Psoas muscle (tissue), 8 donors: ENCODE measurements at places on chromosomes 1 and 21.

DNA sequence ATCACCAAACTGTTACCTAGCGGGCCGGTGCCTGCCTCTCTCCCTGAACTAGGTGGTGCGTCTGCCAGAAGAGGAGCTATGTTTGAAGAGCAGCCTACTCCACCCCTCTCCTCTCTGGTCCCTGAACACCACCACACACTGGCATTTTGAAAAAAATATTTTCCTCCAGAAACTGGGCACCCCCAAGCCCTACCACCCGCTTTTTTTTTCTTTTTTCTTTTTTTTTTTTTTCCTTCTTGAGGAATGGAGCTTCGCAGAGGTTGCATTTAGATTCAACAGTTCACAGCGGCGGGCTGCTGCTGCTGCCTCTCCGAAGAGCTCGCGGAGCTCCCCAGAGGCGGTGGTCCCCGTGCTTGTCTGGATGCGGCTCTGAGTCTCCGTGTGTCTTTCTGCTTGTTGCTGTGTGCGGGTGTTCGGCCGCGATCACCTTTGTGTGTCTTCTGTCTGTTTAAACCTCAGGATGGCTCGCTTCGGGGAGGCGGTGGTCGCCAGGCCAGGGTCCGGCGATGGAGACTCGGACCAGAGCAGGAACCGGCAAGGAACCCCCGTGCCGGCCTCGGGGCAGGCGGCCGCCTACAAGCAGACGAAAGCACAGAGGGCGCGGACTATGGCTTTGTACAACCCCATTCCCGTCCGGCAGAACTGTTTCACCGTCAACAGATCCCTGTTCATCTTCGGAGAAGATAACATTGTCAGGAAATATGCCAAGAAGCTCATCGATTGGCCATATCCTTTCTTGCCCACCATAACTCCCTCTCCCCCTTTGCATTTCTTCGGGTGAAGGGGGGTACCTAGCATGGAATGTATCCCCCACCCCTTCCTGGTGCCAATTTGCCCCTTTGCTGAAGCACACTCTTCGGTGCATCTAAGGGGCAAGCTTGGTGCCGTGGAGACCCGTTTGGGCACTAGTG lies at the start of gene CACNA1E:
Gene CACNA1E (plus strand): TSS at position 233 of the 911 bp plus-strand sequence. CDS start 228 bp downstream, at position 461.
- no peak for DNase-seq

DNA sequence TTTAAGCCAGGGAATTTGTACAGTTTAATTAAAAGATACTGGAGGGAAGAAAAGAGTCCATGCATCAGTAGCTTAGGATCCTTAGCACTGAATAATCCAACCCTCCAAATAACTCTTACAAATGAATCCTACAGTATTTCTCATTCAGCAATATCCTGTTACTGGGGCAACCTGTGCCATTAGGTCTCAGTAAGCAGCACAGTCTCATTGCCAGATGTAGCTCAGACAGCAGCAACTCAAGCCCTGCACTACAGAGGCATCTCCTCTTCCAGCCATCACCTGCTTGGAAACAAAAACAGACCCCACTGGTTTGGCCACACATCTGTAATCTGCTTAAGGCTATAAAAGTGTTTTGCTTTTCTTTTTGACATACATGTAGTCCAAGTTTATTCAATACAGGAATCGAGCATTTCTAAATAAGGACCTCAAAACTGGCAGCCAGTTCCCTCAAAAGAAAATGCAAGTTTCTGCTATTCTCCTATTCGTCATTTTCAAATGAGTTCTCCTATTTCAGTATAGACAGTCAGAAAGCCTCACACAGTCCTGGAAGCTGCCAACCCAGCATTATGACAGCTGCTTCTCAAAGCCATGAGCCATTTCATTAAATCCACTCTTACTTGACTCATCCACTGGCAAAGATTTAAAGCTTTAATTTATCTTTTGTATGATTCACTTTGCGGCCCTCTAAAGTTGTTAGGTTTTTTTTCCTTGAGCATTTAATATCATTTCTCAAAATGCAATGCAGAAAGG lies 129.0 kb downstream of the APP start:
- DNase-seq = no peak

DNA sequence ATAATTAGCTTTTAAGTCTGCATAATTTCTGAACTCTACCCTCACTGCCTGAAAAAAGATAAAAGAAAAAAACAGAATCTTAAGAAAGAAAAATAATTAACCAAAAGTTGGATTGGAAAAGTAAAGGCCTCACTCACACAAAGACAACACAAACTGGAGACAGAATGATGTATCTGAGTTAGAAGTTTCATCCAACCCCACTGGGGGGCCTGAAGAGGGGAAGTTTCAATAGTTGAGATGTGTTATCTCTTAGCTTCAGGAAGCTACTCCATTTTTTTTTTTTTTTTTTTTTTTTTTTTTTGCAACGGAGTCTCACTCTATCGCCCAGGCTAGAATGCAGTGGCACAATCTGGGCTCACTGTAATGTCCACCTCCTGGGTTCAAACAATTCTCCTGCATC lies 19.9 kb downstream of the SYDE2 start:
- DNase-seq = no peak

DNA sequence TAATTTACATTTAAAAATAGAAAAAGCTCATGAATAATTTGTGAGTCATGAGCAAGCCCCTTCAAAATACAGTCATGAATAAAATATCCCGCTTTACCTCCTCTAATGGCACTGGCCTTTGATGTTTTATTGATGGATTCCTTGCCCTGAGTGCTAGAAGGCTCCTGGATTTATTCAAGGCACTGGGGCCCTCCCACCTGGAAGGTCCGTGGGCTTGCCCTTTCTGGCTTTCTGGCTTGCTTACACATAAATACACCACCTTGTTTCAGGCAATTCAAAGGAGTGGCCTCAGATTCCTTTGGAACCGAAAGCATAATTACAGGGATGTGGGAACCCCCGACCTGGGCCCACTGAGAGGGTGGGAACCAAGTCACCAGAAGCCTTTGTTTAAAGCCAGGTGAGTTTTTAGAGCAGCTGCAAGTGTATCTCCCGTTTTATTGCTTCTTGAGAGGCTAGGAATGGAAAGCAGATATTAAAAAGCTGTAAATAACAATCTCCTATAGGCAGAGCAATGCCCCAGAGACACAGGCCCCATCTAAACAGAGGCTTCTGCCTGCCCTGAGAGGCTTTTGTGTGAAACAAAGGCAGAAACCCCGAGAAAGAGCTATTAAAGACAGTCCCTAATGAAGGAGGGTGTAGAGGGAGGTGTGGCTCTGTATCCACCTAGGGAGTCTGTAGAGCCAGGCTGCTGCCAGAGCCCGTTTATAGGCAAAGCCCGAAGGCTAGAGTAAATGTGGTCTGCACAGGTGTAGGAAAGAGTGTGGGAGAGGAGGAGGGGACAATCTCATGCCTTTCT lies 126.4 kb downstream of the FAM78B start:
- no peak for DNase-seq

GRCh38 chr1:246428542-246429308 lies 78.4 kb downstream of the SMYD3 start:
- no peak for DNase-seq

- DNase-seq = no peak
These were observed 59.8 kb upstream of the MORC3 start for GRCh38 chr21:36260030-36260787.

- no peak for DNase-seq
These were observed 59.9 kb downstream of the CYYR1 start for GRCh38 chr21:26513212-26513611.

GRCh38 chr1:219333626-219334025 lies 159.9 kb downstream of the LYPLAL1 start:
- DNase-seq = no peak

GRCh38 chr1:56390934-56391731 lies 188.2 kb downstream of the PLPP3 start:
- no peak for DNase-seq

DNA sequence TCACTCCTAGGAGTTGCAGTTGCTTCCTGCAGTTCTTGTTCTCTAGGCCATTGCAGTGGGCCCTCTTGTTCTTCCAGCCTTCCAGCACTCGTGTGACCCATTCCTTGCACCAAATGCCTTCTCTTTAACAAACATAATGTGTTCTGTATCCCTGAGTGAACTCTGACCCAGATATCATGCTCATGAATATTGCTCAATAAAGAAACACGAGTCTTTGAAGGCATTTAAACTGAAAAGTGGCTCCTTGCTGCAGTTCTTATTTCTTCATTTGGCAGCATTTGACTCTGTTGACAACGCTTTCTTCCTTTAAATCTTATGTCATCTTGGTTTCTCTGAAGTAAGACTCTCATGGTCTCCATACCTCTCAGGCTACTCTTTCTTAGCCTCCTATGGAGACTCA lies 100.7 kb upstream of the PDE4B start:
- DNase-seq = no peak

- DNase-seq = no peak
These were observed 4.2 kb downstream of the FMO1 start for GRCh38 chr1:171252482-171252881.

DNA sequence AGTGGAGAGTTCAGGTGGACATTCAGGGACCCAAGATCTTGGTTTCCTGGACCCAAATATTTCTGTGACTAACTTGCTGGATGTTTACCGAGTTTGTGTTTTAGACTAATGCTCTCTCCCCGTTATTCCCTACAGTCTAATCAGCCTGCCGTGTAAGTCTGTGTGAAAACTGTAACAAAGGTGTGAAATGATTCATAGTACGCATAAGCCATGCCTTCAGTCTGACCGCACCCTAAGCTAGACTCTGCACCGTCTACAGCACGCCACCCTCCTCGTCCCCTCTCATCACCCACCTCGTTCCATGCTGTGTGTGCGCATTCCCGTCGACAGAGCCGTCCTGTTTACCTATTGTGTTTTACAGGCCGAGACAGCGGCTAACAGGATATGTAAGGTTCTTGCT lies 50.5 kb downstream of the ACTN2 start:
- DNase-seq = no peak

DNA sequence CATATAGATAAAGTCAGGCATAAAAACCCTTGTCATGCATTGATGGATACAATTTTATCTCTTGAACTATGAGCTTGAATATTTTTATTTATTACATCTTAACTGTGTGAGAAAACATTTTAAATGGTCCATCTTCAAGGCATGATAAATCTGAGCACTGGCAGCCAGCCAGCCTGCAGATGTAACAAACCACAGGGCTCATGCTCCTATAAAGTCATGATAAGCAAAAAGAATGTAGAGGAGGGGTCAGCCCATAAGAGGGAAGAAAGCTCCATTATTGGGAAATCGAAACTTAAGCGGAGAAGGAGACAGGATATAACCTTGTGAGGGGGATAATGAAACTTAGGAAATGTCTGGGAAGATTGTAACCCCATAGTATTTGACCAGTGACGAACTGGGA lies 839.0 kb downstream of the LRRIQ3 start:
- DNase-seq = no peak

DNA sequence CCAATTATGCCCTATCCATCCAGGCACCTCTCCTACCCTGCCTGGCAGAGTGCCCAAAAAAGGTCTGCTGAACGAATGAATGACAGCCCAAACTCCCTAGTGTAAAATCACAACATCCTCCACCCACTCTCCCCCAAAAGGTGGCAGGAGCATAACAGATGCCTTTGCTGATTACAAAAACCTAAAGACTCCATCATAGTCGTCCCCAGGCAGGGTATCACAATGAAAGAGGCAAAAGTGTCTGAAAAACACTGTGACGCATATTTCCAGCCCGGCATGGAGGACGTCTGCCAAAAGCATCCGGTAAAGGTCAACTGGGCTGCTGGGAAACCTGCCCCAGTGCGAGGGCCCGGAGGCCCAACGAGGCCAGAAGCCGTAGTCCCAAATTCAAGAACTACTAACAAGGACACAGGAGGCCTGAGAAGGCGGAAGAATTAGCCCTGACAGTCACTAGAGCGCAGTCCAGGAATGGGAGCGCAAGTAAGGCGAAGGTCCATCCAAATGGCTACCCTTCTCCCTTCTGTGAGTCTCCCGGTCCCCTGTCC lies 576 bp downstream of the SMIM12 start:
- peak; percentile 47 for DNase-seq

GRCh38 chr1:202852163-202852904 lies 36.6 kb downstream of the RABIF start:
- DNase-seq = no peak

GRCh38 chr1:184820218-184820750 lies 65.6 kb upstream of the EDEM3 start:
- no peak for DNase-seq

- no peak for DNase-seq
These were observed 199.1 kb downstream of the SLC45A1 start for GRCh38 chr1:8516793-8517556.

DNA sequence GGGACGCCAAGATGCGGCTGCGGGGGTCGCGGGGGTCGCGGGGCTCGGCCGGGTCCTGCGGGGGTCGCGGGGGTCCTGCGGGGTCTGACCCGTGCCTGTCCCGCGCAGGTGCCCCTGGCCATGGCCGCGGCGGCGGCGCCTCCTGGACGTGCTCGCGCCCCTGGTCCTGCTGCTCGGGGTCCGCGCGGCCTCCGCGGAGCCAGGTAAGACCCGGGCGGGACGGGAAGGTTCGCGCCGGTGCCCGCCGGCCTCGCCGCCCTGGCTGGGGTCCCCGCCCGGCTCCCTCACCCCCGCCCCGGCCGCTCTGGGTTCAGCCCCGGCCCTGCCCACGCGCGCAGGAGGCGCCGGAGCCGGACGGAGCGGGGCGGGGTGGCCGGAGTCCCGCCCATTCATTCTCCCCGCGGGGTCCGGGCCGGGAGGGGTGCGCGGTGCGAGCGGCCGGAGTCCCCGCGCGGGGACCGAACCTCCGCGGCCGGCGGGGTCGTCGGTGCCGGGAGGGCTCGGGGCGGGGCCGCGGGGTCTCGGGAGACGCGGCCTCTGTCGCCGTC lies 380 bp downstream of the COL18A1 start:
- peak; percentile 73 for DNase-seq

GRCh38 chr1:234617131-234617985 lies 7.4 kb upstream of the IRF2BP2 start:
- DNase-seq = no peak

DNA sequence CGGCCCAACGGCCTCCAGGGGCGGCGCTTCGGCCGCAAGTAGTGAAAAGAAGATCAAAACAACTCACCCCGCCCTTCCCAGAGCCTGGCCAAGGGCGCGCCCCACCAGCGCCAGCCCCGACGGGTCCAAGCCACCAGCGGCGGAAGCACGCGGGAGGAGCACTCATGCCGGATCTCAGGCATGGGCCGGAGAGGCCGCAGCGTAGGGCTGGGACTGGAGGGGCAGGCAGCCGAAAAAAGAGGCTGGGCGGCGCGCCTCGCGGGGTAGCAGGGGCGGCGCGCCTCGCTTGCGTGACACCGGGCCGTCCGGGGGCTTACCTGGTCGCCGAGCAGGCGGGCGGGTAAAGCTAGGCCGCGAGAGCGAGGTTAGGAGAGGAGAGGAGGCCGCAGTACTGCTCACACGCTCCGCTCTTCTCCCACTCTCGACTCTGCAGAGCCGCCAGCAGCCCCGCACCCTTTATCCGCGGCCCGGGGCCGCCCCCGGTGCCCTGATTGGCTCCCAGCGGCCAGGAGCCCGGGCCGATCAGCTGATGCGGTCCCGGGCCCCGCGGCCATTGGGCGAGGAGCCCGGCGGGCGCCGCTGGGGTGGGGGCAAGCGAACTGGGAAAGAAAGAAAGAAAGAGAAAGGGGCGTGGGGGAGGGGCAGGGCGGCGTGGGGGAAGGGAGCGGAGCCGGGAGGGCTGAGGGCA lies at the start of gene GLUL:
Gene GLUL (minus strand): TSS at position 429 of the 688 bp plus-strand sequence. CDS start 3,053 bp downstream, outside the sequence.
- peak; percentile 97 for DNase-seq

DNA sequence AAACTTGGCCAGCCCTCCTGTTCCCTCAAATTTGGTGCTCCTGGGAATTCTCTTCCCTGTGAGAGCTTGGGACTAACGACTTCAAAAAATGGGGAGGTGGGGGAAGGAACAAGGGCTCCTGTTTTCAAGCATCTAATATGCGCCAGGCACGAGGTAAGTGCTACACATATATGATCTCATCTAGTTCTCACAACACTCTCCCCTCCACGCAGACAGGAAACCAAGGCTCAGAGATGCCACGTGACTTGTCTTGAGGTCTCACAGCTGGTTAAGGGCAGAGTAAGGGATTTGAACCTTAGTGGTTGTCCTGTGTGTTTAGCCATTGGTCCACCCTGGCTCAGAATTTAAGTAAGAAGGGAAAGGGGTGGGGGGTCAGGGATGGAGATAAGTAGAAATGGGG lies 125.9 kb downstream of the DMRTB1 start:
- no peak for DNase-seq
